ENCODE measurements at places on chromosomes 5 and 9. TPM values are rescaled to one million over a fixed set of nuclear protein-coding genes. Genes with fewer than 3 reads are reported as not detected.

DNA sequence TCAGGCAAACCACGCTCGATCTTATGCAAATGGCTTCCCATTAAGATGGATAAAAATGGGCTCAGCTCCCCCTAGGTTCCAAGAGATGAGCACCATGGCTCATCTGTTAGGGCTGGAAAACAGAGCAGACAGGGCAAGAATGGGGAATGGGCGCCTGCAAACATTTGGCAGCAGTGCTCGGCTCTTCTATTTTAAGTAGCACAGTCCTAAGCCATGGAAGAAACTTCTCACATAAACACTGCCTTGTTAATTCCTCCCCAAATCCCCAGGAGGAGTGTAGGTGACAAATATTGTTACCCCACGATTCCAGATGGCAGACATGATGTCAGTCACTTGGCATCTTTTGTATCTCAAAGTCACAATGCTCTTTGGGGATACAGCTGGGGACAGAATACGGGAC, 221.8 kb downstream of the ICE1 start:
- H3K27ac ChIP-seq = no peak overlapping the region
- H3K4me3 ChIP-seq = no peak overlapping the region
- DNase-seq = no peak
- peaks cover 7% of the 10 kb centered on the region for H3K27me3 ChIP-seq
- no peaks in the 10 kb centered on the region for H3K36me3 ChIP-seq

DNA sequence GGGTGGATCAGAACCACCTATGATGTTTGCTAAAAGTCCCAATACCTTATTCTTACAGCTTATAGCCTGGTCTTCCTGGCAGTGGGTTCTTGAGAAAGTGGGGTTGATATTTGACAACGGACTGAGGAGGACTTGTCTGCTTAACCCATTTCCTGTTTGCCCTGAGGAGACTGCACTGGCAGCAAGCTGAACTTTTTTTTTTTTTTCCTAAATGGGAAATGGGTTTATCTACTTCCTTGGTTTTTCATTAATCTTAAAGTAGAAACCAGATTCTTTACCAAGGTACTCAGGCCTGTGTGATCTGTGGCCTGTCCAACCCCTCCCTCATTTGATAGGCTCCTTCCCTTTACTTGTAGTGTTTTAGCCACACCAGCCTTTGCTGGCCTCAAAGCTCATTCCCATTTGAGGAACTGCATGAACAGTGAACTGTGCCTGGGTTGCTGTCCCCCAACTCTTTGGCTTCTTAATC, 47.1 kb downstream of the C9orf57 start:
- H3K4me3 ChIP-seq = no peak overlapping the region
- DNase-seq = no peak
- no peak overlapping the region for H3K27ac ChIP-seq
- peaks cover 9% of the 10 kb centered on the region for H3K4me1 ChIP-seq
- H3K27me3 ChIP-seq = peaks cover 2% of the 10 kb centered on the region
- no peaks in the 10 kb centered on the region for H3K36me3 ChIP-seq

- H3K27ac ChIP-seq = no peak overlapping the region
- no peaks in the 10 kb centered on the region for H3K27me3 ChIP-seq
- peaks cover 8% of the 10 kb centered on the region for H3K36me3 ChIP-seq
- DNase-seq = no peak
- no peaks in the 10 kb centered on the region for H3K4me1 ChIP-seq
Observed at GRCh38 chr5:43642428-43642827, 39.4 kb downstream of the NNT start.

DNA sequence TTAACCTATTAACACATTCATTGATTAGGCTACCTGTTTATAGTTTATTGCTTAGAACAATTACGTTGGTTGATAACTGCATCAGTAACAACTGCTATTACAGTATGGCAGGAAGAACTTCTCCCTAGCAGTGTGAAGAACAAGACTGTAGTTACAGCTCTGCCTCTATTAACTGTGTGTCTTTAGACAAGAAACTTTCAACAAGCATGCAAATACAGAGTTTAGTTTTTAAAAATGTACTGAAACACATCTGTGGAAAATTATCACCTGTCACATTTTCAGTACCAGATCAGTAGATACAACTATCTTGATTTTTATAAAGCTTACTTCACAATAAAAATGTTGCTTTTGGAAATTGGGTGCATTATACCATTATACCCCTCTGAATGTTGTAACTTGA, 22.2 kb downstream of the ELL2 start:
- no peak overlapping the region for H3K27ac ChIP-seq
- no peaks in the 10 kb centered on the region for H3K27me3 ChIP-seq
- peaks cover 20% of the 10 kb centered on the region for H3K36me3 ChIP-seq
- no peak overlapping the region for H3K4me3 ChIP-seq
- peaks cover 41% of the 10 kb centered on the region for H3K4me1 ChIP-seq

DNA sequence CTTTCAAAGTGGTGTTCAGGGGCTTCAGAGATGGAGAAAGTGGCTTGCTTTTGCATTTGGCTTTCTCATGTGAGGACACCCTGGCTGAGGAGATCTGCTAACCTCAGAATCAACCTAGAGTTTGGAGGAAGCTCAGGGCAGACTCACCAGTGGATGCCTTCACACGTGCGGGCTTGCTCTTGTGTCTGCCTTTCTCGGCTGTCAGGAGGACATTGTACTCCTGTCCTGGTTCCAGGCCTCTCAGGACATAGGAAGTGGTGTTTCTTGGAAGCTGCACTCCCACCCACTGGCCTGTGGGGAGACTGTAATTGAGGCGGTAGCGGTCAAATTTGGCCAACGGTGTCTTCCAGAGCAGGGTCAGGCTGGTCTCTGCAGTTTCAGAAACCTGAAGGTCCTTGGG, 44.5 kb downstream of the TNC start:
- no peak overlapping the region for H3K4me3 ChIP-seq
- peaks cover 14% of the 10 kb centered on the region for H3K27me3 ChIP-seq
- H3K36me3 ChIP-seq = no peaks in the 10 kb centered on the region
- H3K27ac ChIP-seq = no peak overlapping the region
- no peak for DNase-seq
- no peaks in the 10 kb centered on the region for H3K4me1 ChIP-seq

DNA sequence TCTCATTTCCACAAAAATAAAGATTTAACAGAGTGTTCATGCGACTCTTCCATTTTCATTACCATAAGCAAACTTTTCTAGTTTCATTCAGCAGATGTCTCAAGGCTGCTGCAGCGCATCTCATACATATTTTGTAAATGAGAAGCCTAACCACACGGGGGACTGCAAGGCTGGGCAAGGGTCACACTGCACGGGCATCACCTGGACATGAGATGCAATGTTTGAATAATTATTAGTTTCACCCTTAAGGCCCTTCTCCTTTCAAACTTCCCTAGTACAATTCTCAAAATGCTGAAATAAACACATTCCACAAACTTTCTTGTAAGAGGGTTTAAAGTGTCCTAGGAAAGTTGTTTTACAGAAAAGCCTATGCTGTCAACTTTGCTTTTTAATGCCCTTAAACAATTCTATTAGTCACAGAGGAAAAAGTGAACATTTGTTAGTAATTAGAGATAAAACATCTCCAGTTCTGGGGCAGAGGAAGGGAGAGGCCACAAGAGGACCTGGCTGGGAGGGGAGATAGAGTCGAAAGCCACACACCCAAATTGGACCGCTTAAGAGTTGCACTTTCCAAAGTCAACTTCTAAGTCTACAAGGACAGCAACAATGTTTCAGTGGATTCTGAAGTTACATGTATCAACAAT, 1.3 kb downstream of the DENND1A start:
- H3K4me1 ChIP-seq = peaks cover 29% of the 10 kb centered on the region
- peaks cover 6% of the 10 kb centered on the region for H3K27me3 ChIP-seq
- H3K36me3 ChIP-seq = peaks cover 6% of the 10 kb centered on the region
- H3K4me3 ChIP-seq = peak overlapping the region; percentile 80

- H3K27me3 ChIP-seq = peaks cover 6% of the 10 kb centered on the region
- DNase-seq = no peak
- no peak overlapping the region for H3K27ac ChIP-seq
Observed at GRCh38 chr5:62791059-62791458, 212.4 kb downstream of the LRRC70 start.

GRCh38 chr9:74735761-74736160, 152.0 kb downstream of the TRPM6 start:
- no peak for DNase-seq
- H3K4me1 ChIP-seq = peaks cover 7% of the 10 kb centered on the region
- no peak overlapping the region for H3K4me3 ChIP-seq
- H3K36me3 ChIP-seq = no peaks in the 10 kb centered on the region

- peak overlapping the region; percentile 76 for H3K4me3 ChIP-seq
- no peaks in the 10 kb centered on the region for H3K27me3 ChIP-seq
- peaks cover 33% of the 10 kb centered on the region for H3K4me1 ChIP-seq
- peak overlapping the region; percentile 97 for H3K27ac ChIP-seq
- peak; percentile 68 for DNase-seq
- H3K36me3 ChIP-seq = peaks cover 47% of the 10 kb centered on the region
Observed at GRCh38 chr5:134555890-134556311, 30.4 kb downstream of the JADE2 start.

GRCh38 chr5:124524552-124525232, 221.7 kb downstream of the ZNF608 start:
- H3K36me3 ChIP-seq = no peaks in the 10 kb centered on the region
- no peak overlapping the region for H3K4me3 ChIP-seq
- H3K27ac ChIP-seq = no peak overlapping the region

DNA sequence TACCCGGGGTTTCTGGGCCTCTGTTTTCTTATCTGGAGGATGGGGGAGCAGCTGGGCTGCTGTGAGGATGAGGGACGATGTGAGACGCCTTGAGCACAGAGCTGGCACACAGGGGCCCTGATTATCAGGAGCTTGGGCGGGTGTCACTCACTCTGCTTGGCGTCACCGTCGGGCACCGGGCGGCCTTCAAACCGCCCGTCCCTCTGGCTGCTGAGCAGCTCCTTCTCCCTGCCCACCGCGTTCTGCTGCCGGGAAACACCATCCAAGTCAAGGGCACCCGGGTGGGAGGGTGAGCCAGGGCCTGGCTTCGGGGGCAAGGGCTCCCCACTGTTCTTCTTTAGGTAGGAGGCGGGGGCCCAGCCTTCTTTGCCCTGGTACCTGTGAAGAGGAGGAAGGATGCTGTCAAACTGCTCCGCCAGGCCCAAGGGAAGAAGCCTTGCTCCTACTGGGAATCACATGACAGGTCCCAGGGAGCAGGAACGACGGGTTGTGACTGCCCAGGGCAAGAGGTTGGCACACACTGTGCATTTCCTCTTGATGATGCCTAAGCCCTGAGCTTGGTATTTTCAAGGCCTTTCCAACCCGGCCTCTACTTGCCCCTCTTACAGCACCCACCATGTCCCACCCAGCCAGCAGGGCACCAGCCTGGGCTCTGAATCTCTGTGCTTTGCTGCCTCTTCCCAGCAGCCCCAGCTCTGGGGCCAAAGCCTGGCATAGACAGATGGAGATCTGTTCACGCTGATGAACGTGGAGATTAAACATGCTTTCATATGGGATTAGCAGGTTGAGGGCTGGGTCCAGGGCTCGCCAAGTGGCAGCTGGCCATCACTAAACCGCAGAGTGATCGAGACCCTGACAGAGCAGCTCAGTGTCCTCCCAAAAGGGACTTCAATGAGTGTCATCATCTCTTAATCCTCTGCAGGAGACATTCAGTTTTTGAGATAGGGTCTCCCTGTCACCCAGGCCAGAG, 66.9 kb upstream of the UBTD2 start:
- H3K4me3 ChIP-seq = no peak overlapping the region
- no peaks in the 10 kb centered on the region for H3K4me1 ChIP-seq
- H3K36me3 ChIP-seq = no peaks in the 10 kb centered on the region
- no peaks in the 10 kb centered on the region for H3K27me3 ChIP-seq
- no peak for DNase-seq

DNA sequence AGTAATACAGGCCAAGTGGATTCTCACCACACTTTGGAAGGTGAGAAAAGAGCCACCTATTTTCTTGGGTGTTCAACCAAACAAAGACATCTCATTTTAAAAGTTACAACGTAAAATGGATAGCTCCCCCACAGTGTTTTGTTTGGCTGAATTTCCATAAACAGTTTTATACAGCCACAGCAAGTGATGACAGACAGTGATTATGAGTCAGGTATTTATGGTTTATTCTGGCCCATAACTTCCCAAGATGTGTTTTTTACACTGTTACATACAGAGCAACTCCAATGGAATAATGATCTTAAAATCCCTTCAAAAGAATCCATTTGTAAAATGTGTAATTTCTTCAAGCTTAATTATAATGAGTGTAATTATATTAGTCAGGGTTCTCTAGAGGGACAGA, 421.3 kb downstream of the TLE1 start:
- no peaks in the 10 kb centered on the region for H3K4me1 ChIP-seq
- H3K27me3 ChIP-seq = no peaks in the 10 kb centered on the region
- H3K4me3 ChIP-seq = no peak overlapping the region
- no peak for DNase-seq
- H3K27ac ChIP-seq = no peak overlapping the region

DNA sequence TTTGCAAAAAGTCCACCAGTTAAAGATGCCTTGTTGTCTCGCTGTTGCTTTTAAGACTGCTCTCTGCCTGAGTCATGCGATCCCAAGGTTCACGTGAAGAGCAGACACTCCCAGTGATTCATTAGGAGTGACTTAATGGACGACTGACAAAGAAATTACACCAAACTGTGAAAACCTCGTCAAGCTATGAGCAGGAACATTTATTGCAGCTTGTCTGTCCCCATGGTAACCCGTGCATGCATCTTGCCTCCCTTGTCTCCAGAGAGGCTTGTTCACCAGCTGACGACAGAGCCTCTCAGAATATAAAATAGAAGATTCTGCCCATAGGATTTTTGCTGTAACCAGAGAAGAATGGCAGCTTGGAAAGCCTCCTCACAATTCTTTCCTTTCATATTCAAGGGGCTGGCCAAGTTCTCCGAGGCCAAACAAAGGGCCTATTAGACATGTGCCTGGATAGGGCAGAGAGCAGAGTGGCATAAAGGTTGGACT, 352.7 kb downstream of the SPOCK1 start:
- no peak overlapping the region for H3K4me3 ChIP-seq
- H3K4me1 ChIP-seq = no peaks in the 10 kb centered on the region
- H3K36me3 ChIP-seq = no peaks in the 10 kb centered on the region

DNA sequence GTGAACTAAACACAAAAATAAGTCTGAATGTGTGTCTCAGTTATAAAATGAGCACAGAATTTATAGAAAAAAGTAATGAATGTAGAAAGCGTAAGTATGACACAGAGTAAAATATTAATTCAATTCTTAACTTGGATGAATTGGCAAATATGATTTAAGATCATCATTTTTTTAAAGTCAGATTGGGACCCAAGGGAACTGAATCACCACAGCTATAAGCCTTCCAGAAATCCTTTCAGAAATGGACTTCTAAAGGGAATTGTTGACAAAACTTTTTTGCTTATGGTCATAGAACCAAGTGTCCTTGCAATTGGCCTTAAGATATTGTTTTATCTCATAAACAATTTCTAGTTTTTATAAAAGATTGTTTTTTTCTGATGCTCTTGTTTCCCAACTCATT, 495.1 kb upstream of the DAB2 start:
- H3K4me3 ChIP-seq = no peak overlapping the region
- H3K27ac ChIP-seq = no peak overlapping the region
- no peak for DNase-seq

PCDHA9 gene
- not detected for total RNA-seq

F12 gene
- total RNA-seq = 2.2 TPM

GRM6 gene
- not detected for total RNA-seq

FCHO2 gene
- total RNA-seq = 2.2 TPM

STK32A gene
- total RNA-seq = not detected

C5orf46 gene
- total RNA-seq = not detected

TTC39B gene
- total RNA-seq = 23.8 TPM

GABRP gene
- not detected for total RNA-seq

Data from activated T-helper 1 cell treated with anti-CD3 and anti-CD28 coated beads, Interleukin-12 subunit alpha, Interleukin-12 subunit beta, Interleukin-2, Interleukin-4 antibody, amounts not matched to agents 30 ng/mL and 10 ng/mL and 1 ng/mL, durations not matched to agents 14 hours and 24 hours and 36 hours (primary cell).